HepG2 (cell line): ENCODE measurements at places on chromosomes 7 and 10.
A peak's percentile ranks its signal among the peaks of the same experiment; 100 is the strongest.

DNA sequence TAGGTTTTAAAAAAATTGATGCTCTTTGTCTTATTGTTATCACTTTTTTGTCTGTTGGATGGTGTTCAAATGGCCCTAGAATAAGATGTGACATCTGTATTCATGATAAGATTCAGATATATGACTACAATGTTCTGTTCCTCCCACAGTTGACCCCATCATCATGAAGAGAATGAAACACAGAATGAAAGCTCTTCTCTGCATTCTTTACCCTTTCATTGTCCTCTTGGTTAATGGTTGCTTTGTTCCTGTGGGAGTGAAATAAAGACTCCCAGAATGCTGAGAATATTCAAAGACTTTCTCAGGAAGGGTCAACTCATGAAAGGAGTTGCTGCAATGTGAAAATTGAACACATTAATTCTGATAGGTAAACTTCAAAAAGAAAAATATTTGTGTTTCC lies 1015.8 kb downstream of the SORCS3 start:
- DNase-seq: no peak

DNA sequence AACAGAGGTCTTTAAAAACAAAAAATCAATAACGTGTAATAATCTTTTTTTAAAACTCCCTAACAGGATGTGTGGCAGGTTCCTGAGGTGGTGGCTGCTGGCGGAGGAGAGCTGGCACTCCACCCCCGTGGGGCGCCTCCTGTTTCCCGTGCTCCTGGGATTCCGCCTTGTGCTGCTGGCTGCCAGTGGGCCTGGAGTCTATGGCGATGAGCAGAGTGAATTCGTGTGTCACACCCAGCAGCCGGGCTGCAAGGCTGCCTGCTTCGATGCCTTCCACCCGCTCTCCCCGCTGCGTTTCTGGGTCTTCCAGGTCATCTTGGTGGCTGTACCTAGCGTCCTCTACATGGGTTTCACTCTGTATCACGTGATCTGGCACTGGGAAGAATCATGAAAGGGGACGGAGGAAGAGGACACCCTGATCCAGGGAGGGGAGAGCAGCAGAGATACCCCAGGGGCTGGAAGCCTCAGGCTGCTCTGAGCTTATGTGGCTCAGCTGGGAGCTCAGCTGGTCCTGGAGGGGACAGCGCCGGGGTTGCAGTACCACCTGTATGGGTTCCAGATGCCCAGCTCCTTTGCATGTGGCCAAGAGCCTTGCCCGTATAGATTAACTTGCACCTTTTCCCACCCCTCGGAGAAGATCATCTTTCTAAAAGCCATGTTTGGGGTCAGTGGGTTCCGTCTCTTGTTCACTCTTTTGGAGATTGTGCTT lies 16.7 kb upstream of the AZGP1 start:
- DNase-seq: no peak

- DNase-seq: no peak
Observed at GRCh38 chr10:130757271-130757670, 554.2 kb downstream of the TCERG1L start.

- no peak for DNase-seq
Observed at GRCh38 chr10:64515970-64516699, 994.9 kb downstream of the REEP3 start.

GRCh38 chr10:63123727-63124362 lies 9.3 kb upstream of the NRBF2 start:
- DNase-seq: no peak

- no peak for DNase-seq
Observed at GRCh38 chr10:12051241-12051640, 8.6 kb upstream of the UPF2 start.

- no peak for DNase-seq
Observed at GRCh38 chr10:24333736-24334135, 124.8 kb downstream of the KIAA1217 start.

GRCh38 chr7:135001390-135002165 lies 15.3 kb downstream of the AGBL3 start:
- DNase-seq: peak; percentile 34

DNA sequence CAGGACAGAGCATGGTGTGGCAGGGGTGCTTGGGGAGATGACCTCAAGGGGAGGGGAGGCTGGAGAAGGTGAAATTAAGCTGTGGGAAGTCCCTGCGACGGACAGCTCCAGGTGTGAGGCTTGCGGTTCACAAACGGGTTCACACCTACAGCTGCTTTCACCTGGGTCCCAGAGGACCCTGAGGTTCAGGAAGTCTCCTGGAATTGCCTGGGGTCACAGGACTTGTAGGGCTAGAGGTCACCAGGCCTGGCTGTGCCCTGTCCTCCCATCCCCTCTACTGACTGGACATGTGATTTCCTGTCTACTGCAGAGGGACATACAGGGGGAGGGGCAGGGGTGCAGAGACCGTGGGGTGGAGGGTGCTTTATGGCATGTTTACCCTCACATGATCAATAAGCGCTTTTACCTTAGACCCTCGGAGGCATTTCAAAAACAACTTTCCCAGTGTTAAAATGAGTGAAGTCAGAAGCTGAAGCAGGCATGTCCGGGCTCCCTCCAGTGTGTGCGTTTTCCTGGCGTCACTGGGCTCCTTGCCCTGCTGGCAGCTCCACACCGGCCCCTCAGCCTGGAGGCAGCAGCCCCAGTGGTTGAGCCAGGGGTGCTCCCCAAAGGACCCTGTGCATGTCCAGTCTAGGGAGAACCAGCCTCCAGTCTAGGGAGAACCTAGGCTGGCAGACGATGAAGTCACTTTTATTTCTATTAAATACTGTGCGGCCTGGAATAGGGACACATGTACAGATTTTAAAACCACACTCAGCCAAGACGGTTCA lies 66.6 kb upstream of the IGFBP3 start:
- peak; percentile 46 for DNase-seq

DNA sequence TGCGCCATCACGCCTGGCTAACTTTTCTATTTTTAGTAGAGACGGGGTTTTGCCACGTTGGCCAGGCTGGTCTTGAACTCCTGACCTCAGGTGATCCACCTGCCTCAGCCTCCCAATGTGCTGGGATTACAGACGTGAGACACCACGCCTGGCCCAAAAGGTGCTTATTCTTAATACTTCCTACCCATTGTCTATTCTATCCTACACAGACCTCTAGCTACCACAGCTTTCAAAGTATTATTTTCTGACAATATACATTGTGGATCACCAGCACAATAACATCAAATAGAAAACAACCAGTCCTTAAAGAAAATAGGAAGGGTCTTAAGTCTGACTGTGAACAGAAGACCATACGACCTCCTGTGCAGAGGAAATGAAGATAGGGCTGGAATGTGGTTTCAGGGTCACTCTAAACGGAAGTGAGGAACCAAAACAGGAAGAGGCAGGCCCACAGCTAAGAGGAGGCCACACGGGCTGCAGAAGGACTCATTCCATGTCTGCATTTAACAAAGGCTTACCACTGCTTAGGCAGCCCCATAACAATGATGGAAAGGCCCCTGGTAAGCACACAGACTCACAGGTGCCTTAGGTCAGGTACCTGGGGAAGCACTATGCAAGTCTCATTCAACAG lies 115.2 kb downstream of the ZFAND4 start:
- peak; percentile 49 for DNase-seq

- no peak for DNase-seq
Observed at GRCh38 chr7:131363719-131364118, 36.0 kb downstream of the MKLN1 start.

GRCh38 chr7:4774658-4775249 lies 669 bp upstream of the AP5Z1 start:
- DNase-seq: peak; percentile 48

- no peak for DNase-seq
Observed at GRCh38 chr10:88521791-88522190, 61.3 kb downstream of the RNLS start.
